ENCODE measurements at places on chromosomes 11 and 22. TPM values are rescaled to one million over a fixed set of nuclear protein-coding genes. Genes with fewer than 3 reads are reported as not detected.
A peak's percentile ranks its signal among the peaks of the same experiment; 100 is the strongest.

The MOGAT2 gene
- total RNA-seq, result not detected

DNA sequence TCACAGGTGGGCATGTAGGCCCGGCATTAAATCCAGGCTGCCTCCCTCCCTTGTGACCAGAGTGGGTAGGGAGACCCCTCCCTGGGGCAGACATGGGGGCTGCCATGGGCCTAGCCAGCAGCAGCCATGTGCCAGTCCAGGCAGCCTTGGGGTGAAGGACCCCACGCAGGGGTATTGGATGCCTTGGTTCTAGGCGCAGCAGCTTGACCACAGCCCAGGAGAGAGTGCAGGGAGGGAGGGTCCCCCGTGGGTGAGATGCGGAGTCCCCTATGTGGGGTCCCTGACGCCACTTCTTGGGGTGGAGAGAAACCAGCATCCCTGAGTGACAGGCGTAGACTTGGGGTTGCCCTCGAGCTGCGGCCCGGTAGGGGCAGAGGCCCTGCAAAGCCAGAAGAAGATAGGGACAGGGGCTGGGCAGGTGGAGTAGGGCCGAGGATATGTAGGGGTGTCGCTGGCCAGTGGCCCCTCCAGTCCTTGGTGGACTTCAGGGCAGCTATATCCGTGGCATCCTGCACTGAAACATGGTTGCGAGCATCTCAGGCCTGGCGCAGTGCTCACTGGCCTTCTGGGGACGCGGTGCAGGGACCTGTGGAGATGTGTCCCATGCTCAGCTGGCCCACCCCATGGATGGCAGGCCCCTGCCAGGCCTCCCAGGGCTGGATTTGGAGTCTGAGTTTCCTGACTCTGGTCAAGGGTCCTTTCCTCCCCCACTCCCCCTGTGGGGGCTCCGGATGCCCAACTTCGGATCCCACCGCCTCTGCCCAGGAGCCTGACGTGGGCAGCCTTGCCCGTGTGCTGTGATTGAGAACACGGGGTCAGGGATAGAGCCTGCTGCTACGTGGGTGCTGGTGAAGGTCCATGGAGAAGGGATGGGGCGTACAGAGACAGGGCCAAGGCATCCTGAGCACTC, 1179.8 kb downstream of the BRD1 start:
- no peaks in the 10 kb centered on the region for H3K27me3 ChIP-seq
- DNase-seq, result no peak
- no peaks in the 10 kb centered on the region for H3K4me1 ChIP-seq
- no peaks in the 10 kb centered on the region for H3K36me3 ChIP-seq
- H3K27ac ChIP-seq, result no peak overlapping the region

DNA sequence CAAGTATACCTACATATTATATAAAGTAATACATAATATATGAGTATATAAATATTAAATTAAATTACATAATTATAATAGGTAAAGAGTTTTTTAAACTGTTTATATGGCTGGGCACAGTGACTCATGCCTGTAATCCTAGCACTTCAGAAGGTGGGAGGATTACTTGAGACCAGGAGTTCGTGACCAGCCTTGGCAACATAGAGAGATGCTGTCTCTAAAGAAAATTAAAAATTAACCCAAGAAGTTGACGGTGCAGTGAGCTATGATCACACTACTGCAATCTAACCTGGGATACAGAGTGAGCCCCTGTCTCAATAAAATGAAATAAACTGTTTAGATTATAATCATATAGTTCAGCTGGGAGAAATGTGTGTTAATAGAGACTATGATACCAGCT, 363.0 kb downstream of the DDX10 start:
- no peaks in the 10 kb centered on the region for H3K4me1 ChIP-seq
- H3K27ac ChIP-seq, result no peak overlapping the region
- DNase-seq, result no peak
- H3K36me3 ChIP-seq, result no peaks in the 10 kb centered on the region
- H3K4me3 ChIP-seq, result no peak overlapping the region
- no peaks in the 10 kb centered on the region for H3K27me3 ChIP-seq

DNA sequence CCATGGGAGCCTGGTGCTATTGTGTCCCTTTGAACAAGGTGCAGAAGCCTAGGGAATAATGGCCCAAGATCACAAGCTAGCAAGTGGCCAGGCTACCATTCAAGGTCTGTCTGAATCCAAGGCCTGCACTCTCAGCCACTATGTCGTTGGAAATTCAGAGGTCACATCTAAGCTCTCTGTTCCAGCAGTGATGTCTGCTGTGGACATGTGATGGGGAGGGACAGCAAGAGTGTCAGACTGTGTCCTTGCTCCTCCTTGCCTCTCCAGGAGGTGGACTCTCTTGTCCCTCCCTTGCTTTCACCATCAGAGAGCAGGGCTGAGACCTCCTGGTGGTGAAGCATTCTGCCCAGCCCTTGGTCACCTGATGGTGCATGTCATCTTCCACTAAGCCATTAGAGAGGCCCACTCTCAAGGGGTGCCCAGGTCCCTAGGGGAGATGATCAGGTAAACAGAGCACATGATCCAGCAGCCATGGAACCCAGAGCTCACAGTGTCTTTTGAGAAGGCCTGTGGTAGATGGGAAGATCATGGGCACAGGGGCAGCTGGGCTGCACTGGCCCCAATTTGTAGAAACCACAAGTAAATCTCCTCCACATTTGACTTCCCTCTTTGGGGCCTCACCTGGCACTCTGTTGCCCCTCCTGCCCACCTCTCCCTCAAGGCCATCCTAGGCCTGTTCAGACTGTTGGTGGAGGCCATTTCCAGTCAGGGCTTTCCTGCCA, 37.1 kb upstream of the SUSD2 start:
- H3K4me1 ChIP-seq, result peaks cover 32% of the 10 kb centered on the region
- no peaks in the 10 kb centered on the region for H3K27me3 ChIP-seq
- no peak for DNase-seq
- peak overlapping the region; percentile 90 for H3K27ac ChIP-seq
- H3K36me3 ChIP-seq, result peaks cover under 1% of the 10 kb centered on the region

DNA sequence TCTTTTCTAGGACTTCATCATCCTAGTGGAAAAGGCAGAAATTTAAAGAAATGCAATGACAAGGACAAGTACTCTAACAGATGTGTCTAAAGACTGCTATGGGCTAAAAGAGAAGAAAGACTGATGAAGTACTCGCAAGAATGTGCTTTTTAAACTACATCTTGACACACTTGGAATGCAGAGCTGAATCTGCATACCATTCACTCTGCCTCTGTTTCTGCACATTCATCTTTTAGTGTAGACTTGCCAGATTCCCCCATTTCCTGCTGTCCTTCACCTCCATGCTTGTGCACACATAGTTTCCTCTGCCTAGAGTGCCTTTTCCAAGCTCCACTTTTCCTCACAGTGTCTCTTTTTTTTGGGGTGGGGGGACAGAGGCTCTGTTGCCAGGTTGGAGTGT, 239.0 kb upstream of the CCDC179 start:
- H3K36me3 ChIP-seq, result peaks cover 8% of the 10 kb centered on the region
- H3K4me1 ChIP-seq, result peaks cover 23% of the 10 kb centered on the region
- DNase-seq, result no peak
- no peak overlapping the region for H3K4me3 ChIP-seq

- H3K4me1 ChIP-seq, result no peaks in the 10 kb centered on the region
- no peaks in the 10 kb centered on the region for H3K27me3 ChIP-seq
Measured at GRCh38 chr11:127350476-127350875, 349.9 kb upstream of the KIRREL3 start.

- H3K27me3 ChIP-seq, result peaks cover 15% of the 10 kb centered on the region
- peaks cover 4% of the 10 kb centered on the region for H3K4me1 ChIP-seq
- H3K27ac ChIP-seq, result no peak overlapping the region
- H3K36me3 ChIP-seq, result no peaks in the 10 kb centered on the region
Measured at GRCh38 chr22:48886604-48887393, 940.9 kb downstream of the BRD1 start.

GRCh38 chr11:5229796-5230195, 2.9 kb upstream of the HBB start:
- no peak for DNase-seq
- no peaks in the 10 kb centered on the region for H3K36me3 ChIP-seq
- H3K27me3 ChIP-seq, result no peaks in the 10 kb centered on the region
- H3K4me3 ChIP-seq, result no peak overlapping the region
- no peak overlapping the region for H3K27ac ChIP-seq

The UPB1 gene
- 1.5 TPM for total RNA-seq

GRCh38 chr22:26887456-26887855, 230.1 kb downstream of the MIAT start:
- no peaks in the 10 kb centered on the region for H3K36me3 ChIP-seq
- H3K27ac ChIP-seq, result peak overlapping the region; percentile 68
- H3K4me1 ChIP-seq, result peaks cover 32% of the 10 kb centered on the region
- no peak overlapping the region for H3K4me3 ChIP-seq
- peaks cover 1% of the 10 kb centered on the region for H3K27me3 ChIP-seq
- DNase-seq, result no peak

DNA sequence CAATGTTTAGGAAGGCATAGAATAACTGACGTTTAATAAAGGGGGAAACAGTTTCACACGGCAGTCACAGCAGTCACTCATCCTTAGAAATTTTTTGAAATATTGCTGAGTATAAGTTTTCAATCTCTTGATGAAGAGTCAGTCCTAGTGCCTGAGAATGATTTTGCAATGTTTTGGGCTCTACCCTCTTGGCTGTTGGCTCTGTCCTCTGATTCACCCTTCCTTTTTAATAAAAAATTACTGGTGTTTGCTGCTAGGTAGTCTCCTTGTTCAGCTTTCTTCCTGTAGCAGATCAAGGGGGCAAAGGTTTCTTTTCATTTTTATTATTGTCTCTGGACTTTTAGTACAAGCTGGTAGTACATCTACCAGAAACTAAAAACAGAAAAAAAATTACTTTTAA, 194.3 kb upstream of the ANO3 start:
- no peaks in the 10 kb centered on the region for H3K36me3 ChIP-seq
- no peak overlapping the region for H3K27ac ChIP-seq
- H3K27me3 ChIP-seq, result no peaks in the 10 kb centered on the region
- DNase-seq, result no peak
- peaks cover 8% of the 10 kb centered on the region for H3K4me1 ChIP-seq

The CCDC89 gene
- total RNA-seq, result 1.3 TPM

DNA sequence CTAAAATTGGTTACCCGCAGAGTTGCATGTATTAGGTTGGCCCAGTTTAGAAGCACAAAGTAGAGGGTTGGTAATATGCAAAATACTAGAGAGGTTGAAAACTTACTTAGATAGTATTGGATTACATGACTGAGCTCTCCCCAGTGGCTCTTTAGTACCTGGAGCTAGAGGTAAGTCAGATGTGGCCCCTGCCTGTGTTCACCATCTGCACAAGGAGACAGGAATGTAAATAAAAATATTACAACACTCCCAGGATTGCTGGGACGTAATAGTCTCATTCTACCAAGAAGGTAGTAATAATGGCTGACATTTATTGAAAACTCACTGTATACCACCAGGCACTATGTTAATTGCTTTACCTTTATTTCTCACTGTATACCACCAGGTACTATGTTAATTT, 129.6 kb downstream of the SLC17A6 start:
- no peak overlapping the region for H3K27ac ChIP-seq
- peaks cover 4% of the 10 kb centered on the region for H3K4me1 ChIP-seq
- no peak overlapping the region for H3K4me3 ChIP-seq
- DNase-seq, result no peak
- H3K27me3 ChIP-seq, result no peaks in the 10 kb centered on the region

DNA sequence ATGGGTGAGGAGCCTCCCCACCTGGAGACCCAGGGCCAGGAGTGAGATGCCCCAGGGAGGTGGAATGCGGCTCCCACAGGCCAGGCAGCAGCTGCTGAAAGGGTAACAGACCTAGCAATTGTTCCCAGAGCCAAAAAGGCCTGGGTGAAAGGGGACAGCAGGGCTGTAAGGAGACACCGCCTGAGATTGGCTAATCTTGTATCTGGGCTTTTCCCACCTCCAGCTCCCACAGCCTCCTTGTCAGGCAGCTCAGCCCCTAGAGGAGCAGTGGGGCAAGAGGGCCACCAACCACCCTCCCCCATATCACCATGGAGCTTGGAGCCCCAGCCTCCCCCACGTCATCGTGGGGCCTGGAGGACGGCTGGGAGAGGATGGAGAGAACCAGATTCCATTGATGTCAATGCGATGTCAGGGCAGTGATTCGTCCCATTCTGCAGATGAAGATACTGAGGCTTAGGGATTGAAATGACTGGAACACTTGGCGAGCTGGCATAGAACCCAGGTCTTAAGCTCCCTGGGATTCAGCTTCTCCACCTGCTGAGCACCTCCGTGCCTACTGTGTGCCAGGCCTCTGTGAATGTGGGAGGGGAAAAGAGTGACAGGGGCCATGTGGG, 2.9 kb upstream of the MGAT3 start:
- H3K36me3 ChIP-seq, result no peaks in the 10 kb centered on the region
- H3K4me3 ChIP-seq, result peak overlapping the region; percentile 20
- no peak for DNase-seq

DNA sequence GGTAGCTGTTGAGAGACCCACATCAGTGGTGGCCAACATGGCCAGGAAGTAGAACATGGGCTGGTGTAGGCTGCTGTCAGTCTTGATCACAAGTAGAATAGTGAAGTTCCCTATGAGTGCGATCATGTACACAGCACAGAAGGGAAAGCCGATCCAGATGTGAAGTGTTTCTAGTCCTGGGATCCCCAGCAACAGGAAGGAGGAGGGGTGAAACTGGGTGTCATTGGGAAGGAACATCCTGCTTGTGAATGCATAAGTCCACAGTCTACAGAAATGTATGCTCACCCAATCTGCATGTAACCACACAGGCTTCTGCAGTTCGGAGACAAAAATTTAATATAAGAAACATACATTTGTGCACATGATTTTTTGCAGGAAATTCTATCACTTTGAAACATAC, at the start of gene OR52E2:
Gene OR52E2 (minus strand): TSS at position 237 of the 400 bp plus-strand sequence. CDS start 0 bp downstream, at position 237.
- H3K4me3 ChIP-seq, result no peak within 1 kb of the TSS
- H3K27ac ChIP-seq, result no peak within 1 kb of the TSS
- no peaks in the 10 kb centered on the region for H3K36me3 ChIP-seq
- DNase-seq, result no peak

DNA sequence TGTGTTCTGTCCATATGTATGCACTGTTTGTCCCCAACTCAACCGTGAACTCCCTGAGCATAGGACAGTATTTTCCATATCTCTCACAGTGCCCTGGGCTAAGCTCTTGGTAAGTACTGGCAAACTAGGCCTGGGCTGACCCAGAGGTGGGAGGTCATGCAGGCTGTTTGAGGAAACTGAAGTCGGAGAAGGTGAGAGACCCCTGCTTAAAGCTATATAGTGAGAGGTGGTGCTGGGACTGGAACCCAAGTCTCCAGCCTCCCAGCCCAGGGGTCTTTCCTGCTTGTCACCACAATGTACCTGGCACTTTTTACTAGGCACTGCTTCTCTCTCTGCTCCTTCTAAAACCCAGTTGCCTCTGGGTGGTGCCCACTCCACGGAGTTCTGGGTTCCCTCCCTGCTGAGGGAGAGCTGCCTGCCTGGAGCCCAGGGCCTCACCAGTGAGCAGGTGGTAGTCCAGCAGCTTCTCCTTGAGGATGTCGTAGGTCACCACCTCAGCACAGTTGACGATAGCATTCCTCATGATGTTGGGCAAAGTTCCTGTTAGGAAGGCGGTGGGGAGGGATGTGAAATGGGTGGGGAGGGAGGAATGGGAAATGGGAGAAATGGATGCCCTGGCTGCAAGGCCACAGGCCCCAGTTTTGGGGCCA, 4.7 kb downstream of the UCP3 start:
- no peak overlapping the region for H3K4me3 ChIP-seq
- no peak overlapping the region for H3K27ac ChIP-seq
- no peaks in the 10 kb centered on the region for H3K4me1 ChIP-seq
- no peaks in the 10 kb centered on the region for H3K27me3 ChIP-seq
- DNase-seq, result no peak

- H3K27me3 ChIP-seq, result no peaks in the 10 kb centered on the region
- H3K36me3 ChIP-seq, result peaks cover 2% of the 10 kb centered on the region
- H3K4me1 ChIP-seq, result no peaks in the 10 kb centered on the region
- H3K27ac ChIP-seq, result no peak overlapping the region
- no peak for DNase-seq
- H3K4me3 ChIP-seq, result no peak overlapping the region
Measured at GRCh38 chr22:47914481-47915097, 1152.1 kb downstream of the TBC1D22A start.

GRCh38 chr11:134364261-134364660, 32.5 kb downstream of the GLB1L2 start:
- peaks cover 2% of the 10 kb centered on the region for H3K4me1 ChIP-seq
- H3K36me3 ChIP-seq, result no peaks in the 10 kb centered on the region
- no peak overlapping the region for H3K27ac ChIP-seq
